A549 treated with CpdA at 1 μM for 4 hours (cell line): ENCODE measurements at places on chromosomes 16 and 17. TPM values are rescaled to one million over a fixed set of nuclear protein-coding genes. Genes with fewer than 3 reads are reported as not detected.

Gene NPIPA7
- 11.7 to 13.7 TPM (median 12.8 TPM) in 5 replicates for total RNA-seq

Gene TMEM101
- total RNA-seq = 23.1 to 34.5 TPM (median 32.4 TPM) in 5 replicates

Gene NOB1
- 117 to 127 TPM (median 120 TPM) in 5 replicates for total RNA-seq

Gene SYT17
- total RNA-seq = 9.7 to 13.3 TPM (median 11.9 TPM) in 5 replicates

Gene HSPB9
- not detected in 5 replicates for total RNA-seq

Gene LITAFD
- not detected in 5 replicates for total RNA-seq

Gene CDH11
- 0.13 to 0.78 TPM (median 0.63 TPM) in 5 replicates for total RNA-seq

Gene SECTM1
- total RNA-seq = 0.99 to 1.9 TPM (median 1.3 TPM) in 5 replicates

Gene C17orf107
- total RNA-seq = 0.22 to 0.38 TPM (median 0.31 TPM) in 5 replicates

Gene ODAD4
- 1.1 to 2.4 TPM (median 1.7 TPM) in 5 replicates for total RNA-seq

Gene SLC38A8
- total RNA-seq = not detected in 5 replicates

Gene KRTAP4-9
- not detected in 5 replicates for total RNA-seq

Gene CCL16
- not detected in 5 replicates for total RNA-seq

Gene SF3B3
- 154 to 236 TPM (median 203 TPM) in 5 replicates for total RNA-seq

Gene CCDC154
- 0.14 to 0.89 TPM (median 0.44 TPM) in 5 replicates for total RNA-seq

Gene CSH1
- total RNA-seq = not detected in 5 replicates
